ENCODE measurements at places on chromosomes 1 and 21. TPM values are rescaled to one million over a fixed set of nuclear protein-coding genes. Genes with fewer than 3 reads are reported as not detected.

Gene HTR1D
- total RNA-seq = not detected

Gene CLDN17
- total RNA-seq = not detected

Gene TRIM17
- 0.96 TPM for total RNA-seq

Gene ALX3
- total RNA-seq = not detected

Gene ADIPOR1
- 95.6 TPM for total RNA-seq

Gene AIRE
- total RNA-seq = 0.16 TPM

Gene SYT6
- not detected for total RNA-seq

Gene ATAD3C
- 0.74 TPM for total RNA-seq

Gene HSF2BP
- 0.59 TPM for total RNA-seq

- H3K36me3 ChIP-seq = no peaks in the 10 kb centered on the region
- H3K27ac ChIP-seq = no peak overlapping the region
- H3K27me3 ChIP-seq = no peaks in the 10 kb centered on the region
- H3K4me3 ChIP-seq = no peak overlapping the region
- H3K4me1 ChIP-seq = no peaks in the 10 kb centered on the region
Measured at GRCh38 chr1:76225526-76225925, 151.0 kb downstream of the ST6GALNAC3 start.

- DNase-seq = no peak
- no peak overlapping the region for H3K4me3 ChIP-seq
- H3K27ac ChIP-seq = no peak overlapping the region
- no peaks in the 10 kb centered on the region for H3K27me3 ChIP-seq
- no peaks in the 10 kb centered on the region for H3K36me3 ChIP-seq
- peaks cover 11% of the 10 kb centered on the region for H3K4me1 ChIP-seq
Measured at GRCh38 chr21:39441502-39442475, 3.8 kb downstream of the LCA5L start.

DNA sequence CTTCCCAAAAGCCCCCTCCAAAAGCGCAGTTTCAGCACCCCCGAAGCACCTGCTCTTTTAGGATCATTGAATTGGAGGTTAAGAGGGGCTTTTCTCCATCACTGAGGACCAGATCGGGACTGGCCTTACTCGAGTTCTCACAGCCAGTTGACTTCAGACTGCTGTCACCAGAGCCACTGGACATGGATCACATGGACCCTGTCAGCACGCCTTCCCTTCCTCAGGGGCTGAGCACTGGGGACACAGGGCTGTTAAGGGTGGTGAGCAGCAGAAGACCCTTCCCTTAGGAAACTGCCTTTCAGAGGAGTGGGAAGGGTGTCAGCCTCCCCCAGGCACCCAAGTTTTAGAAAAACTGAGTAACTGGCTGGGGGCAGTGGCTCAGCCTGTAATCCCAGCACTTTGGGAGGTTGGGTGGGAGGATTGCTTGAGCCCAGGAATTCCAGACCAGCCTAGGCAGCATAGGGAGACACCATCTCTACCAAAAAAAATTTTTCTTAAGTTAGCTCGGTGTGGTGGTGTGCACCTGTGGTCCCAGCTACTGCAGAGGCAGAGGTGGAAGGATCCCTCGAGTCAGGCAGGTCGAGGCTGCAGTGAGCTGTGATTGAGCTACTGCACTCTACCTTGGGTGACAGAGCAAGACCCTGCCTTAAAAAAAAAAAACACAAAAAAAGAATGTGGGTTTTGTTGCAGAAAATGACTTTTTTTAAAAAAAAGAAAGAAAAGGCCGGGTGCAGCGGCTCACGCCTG is 584 bp upstream of the FGR start:
- peaks cover 70% of the 10 kb centered on the region for H3K4me1 ChIP-seq
- no peaks in the 10 kb centered on the region for H3K36me3 ChIP-seq
- DNase-seq = no peak
- H3K4me3 ChIP-seq = no peak overlapping the region
- no peak overlapping the region for H3K27ac ChIP-seq

- H3K4me1 ChIP-seq = no peaks in the 10 kb centered on the region
- DNase-seq = no peak
- H3K27me3 ChIP-seq = peaks cover 12% of the 10 kb centered on the region
- H3K36me3 ChIP-seq = no peaks in the 10 kb centered on the region
Measured at GRCh38 chr1:205049479-205049878, 6.5 kb downstream of the CNTN2 start.

DNA sequence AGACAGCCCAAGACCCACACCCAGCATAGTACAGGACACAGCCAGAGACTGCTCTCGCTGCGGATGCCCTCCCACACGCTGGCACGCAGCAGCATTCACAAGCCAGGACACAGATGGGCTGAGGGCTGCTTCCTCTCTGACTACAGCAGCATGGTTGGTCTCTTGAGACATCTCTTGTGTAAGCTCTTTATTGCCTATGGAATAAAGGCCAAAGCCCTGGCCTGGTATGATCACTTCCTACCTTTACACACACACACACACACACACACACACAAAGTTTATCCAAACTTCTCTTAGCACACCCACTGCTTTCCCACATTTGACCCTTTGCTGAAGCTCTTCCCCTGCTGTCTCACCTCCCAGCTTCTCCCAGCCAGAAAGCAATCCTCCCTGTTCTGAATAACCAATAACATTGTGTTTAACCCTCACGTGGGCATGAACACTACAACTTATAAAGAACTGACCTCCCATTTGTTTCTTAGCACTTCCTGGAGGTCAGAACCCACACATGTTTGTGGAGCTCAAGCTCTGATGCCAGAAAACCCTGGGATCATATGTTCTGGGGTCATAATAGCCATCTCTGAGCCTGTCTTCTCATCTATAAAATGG is 1.2 kb upstream of the LUZP1 start:
- H3K4me1 ChIP-seq = peaks cover 25% of the 10 kb centered on the region
- H3K27me3 ChIP-seq = no peaks in the 10 kb centered on the region
- no peak overlapping the region for H3K4me3 ChIP-seq
- H3K27ac ChIP-seq = no peak overlapping the region
- DNase-seq = peak; percentile 31

GRCh38 chr1:87902830-87903229 is 574.1 kb downstream of the LMO4 start:
- H3K27me3 ChIP-seq = no peaks in the 10 kb centered on the region
- no peak for DNase-seq
- H3K4me3 ChIP-seq = no peak overlapping the region
- H3K4me1 ChIP-seq = no peaks in the 10 kb centered on the region

- DNase-seq = no peak
- H3K36me3 ChIP-seq = no peaks in the 10 kb centered on the region
- H3K27me3 ChIP-seq = peaks cover 7% of the 10 kb centered on the region
- H3K4me1 ChIP-seq = peaks cover 8% of the 10 kb centered on the region
Measured at GRCh38 chr1:166978821-166979220, 3.5 kb upstream of the ILDR2 start.

- no peaks in the 10 kb centered on the region for H3K4me1 ChIP-seq
- no peak overlapping the region for H3K27ac ChIP-seq
- DNase-seq = no peak
- no peaks in the 10 kb centered on the region for H3K36me3 ChIP-seq
- H3K4me3 ChIP-seq = no peak overlapping the region
- no peaks in the 10 kb centered on the region for H3K27me3 ChIP-seq
Measured at GRCh38 chr1:92442351-92442750, 44.4 kb downstream of the GFI1 start.

- H3K27ac ChIP-seq = no peak overlapping the region
- H3K27me3 ChIP-seq = peaks cover 5% of the 10 kb centered on the region
- DNase-seq = no peak
Measured at GRCh38 chr1:160129046-160129445, 13.5 kb downstream of the ATP1A2 start.

- H3K27me3 ChIP-seq = no peaks in the 10 kb centered on the region
- no peak overlapping the region for H3K4me3 ChIP-seq
- peaks cover 23% of the 10 kb centered on the region for H3K36me3 ChIP-seq
- H3K4me1 ChIP-seq = no peaks in the 10 kb centered on the region
Measured at GRCh38 chr1:179058487-179059483, 23.1 kb upstream of the TOR3A start.

GRCh38 chr1:208326033-208326432 is 81.8 kb upstream of the PLXNA2 start:
- no peaks in the 10 kb centered on the region for H3K4me1 ChIP-seq
- H3K27ac ChIP-seq = no peak overlapping the region
- no peak overlapping the region for H3K4me3 ChIP-seq
- no peaks in the 10 kb centered on the region for H3K36me3 ChIP-seq
- no peak for DNase-seq

DNA sequence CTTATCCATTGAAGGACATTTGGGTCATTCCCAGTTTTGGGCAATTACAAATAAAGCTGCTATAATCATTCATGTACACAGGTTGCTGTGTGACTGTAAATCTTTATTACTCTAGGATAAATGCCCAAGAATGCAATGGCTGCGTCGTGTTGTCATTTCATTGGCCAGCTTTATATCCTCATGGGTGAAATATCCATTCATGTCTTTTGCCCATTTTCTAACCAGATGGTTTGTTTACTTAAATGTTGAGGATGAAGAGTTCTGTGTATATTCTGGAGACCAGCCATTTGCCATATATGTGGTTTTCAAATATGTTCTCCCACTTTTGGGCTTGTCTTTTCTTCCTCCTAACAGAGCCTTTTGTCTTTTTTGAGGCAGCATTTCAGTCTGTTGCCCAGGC is 25.3 kb downstream of the TRIM11 start:
- peaks cover 16% of the 10 kb centered on the region for H3K4me1 ChIP-seq
- DNase-seq = no peak
- H3K27me3 ChIP-seq = peaks cover 4% of the 10 kb centered on the region
- H3K36me3 ChIP-seq = no peaks in the 10 kb centered on the region
- H3K27ac ChIP-seq = no peak overlapping the region
- H3K4me3 ChIP-seq = no peak overlapping the region
